NCI-H2227 treated with DMSO at 0.1 percent for 48 hours (cell line): ENCODE measurements at places on chromosomes 12 and 14.

- DNase-seq: no peak
These were observed 56.1 kb upstream of the FBRSL1 start for GRCh38 chr12:132433641-132434395.

GRCh38 chr14:51738754-51739153 is 87.0 kb downstream of the FRMD6 start:
- no peak for DNase-seq

- DNase-seq: no peak
These were observed 10.9 kb downstream of the HRK start for GRCh38 chr12:116870306-116870705.

- DNase-seq: no peak
These were observed 51.6 kb upstream of the ABCC9 start for GRCh38 chr12:21992823-21993222.

DNA sequence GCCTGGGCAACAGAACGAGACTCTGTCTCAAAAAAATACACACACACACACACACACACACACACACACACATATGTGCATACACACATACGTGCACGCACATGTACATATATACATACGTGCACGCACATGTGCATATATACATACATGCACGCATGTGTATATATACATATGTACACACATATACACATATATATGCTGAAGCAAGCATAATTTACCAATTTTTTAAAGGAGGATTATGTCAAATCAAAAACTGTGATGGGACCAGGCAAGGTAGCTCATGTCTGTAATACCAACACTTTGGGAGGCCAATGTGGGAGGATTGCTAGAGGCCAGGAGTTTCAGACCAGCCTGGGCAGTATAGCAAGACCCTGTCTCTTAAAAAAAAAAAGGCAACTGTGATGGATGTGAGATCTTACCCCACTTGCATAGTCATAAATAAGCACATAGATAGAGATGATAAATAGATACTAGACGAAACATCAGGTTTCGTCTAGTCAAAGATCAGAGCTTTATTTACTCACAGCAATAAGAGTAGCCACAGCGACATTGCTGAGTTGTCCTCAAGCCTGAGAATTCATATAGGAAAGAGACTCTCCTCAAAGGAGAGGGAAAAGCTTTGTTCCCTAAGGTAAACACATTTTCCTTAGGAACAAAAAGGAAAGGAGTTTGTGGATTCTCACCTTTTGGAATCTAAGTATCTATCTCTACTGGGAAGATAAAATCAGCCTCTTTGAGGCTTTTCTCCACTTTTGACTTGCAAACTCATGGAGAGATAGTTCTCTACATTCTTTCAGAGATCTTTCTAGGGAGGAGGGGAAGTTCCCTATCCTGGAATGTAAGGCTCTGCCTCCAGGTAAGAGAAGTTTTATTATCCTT is 74.7 kb upstream of the AMN1 start:
- no peak for DNase-seq

GRCh38 chr12:122963941-122964265 is 2.4 kb downstream of the ABCB9 start:
- DNase-seq: no peak
